CD4-positive, alpha-beta T cell treated with Interleukin-17A for 4 hours (primary cell): ENCODE measurements at places on chromosomes 5 and 9.

GRCh38 chr5:137105351-137106035, 393.6 kb downstream of the SPOCK1 start:
- no peak for DNase-seq

GRCh38 chr5:74693191-74693590, 8.2 kb downstream of the HEXB start:
- no peak for DNase-seq

DNA sequence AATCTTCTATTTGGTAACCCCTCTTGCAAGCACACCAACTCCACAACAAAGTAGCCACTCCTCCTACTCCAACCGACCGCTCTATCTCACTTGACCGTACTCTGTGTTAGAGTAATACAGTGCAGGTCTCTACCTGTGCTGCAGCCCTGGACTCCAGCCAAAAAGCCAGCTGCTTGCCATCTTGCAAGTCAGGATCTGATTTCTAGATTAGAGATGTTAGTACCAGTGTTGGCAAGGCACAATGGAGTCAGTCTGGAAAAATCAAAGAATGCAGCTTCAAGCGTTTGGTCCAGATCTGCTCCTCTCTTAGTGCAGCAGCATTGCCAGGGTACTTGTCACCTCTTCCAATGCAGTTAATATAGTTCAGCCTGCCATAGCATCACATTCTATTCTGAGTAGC, 477.6 kb downstream of the ZSWIM6 start:
- no peak for DNase-seq

DNA sequence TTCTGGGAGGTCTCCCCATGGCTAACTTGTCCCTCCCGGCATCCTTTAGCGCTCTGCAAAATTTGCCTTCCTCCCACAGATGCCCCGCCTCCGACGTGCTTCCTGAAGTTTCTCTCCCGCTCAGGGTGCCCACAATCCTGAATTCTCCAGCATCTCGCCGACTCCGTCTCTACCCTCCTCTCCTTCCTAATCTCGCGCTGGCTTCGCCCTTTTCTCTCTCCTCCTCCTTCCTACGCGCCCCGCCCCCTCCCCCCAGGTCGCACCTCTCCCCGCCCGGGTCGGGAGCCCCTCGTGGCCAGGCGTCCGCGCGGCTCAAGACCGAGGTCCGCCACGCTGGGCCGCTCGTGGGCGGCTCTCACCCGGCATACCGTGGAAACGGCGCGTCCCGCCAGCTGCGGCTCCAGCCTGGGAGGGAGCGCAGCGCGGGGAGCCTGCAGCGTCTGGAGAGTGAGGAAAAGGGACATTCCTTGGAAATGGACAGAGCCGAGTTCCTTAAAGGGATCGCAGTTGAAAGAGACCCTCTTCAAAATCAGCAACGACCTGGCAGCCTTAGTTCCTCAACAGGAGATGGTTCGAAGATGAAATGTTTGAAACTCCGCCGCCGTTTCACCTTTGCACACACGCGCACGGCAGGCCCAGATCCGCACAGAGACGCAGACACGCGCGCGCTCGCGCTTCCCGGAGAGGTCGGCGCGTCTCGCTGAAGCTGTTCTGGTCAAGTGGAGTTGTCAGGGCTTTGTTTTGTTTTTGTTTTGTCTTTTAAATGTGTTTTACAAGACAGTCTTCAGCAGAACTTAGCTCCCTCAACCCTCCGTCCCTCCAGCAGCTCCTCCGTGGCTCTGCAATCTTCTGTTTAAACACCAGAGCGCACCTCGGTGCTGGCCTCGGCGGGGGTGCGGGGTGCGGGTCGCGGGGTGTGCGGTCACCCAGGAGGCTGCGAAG, 5.0 kb upstream of the IRX2 start:
- DNase-seq = no peak

DNA sequence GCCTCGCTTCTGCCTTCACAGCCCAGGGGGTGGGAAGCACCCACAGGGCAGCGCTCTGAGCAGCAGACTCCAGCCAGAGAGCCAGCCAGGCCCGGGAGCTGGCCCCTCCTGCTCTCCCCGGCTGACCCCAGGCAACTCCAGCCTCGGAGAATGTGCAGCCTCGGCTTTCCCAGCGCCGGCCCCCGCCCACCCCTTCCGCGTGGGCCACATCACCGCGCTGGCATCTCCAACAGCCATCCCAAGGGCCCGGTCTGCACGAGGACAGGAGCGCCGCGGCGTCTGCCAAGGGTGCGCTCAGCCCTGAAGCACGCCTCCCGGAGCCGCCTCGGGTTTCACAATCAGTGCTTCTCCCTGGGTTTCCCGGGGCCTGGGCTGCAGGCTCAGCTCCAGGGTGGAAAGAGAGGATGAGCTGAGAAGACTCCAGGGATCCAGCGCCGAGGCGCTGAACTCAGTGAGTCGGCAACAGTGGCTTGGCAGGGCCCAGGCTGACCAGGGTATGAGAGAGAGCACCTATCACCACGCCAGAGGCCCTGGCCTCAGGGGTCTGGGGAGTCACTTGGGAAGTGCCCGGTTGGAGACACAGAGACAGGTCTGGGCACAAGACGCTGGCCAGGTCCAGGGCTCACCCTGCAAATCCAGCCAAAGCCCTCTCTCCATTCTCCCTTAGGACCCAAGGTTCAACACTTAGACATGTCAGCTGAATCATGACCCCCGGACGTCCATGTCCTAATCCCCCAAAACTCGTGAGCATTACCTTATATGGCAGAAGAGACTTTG, 79.6 kb downstream of the ADAMTS2 start:
- no peak for DNase-seq

DNA sequence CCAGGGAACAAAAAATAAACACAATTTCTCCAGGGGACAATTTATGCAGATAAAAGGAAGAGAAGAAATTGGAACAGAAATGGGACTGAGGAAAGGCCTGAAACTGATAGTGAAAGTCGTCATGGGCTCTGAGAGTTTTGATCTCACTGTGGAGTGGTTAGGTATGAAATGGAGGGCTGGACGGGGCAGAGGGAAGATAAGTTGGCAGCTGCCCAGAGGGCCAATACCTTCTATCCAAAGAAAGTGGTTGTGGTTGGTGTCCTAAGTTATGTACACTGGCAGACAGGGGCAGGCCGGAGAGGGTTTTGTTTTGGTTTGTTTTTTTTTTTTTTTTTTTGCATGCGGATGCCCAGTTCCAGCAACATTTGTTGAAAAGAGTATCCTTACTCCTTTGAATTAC, 46.1 kb downstream of the ZNF618 start:
- DNase-seq = no peak

DNA sequence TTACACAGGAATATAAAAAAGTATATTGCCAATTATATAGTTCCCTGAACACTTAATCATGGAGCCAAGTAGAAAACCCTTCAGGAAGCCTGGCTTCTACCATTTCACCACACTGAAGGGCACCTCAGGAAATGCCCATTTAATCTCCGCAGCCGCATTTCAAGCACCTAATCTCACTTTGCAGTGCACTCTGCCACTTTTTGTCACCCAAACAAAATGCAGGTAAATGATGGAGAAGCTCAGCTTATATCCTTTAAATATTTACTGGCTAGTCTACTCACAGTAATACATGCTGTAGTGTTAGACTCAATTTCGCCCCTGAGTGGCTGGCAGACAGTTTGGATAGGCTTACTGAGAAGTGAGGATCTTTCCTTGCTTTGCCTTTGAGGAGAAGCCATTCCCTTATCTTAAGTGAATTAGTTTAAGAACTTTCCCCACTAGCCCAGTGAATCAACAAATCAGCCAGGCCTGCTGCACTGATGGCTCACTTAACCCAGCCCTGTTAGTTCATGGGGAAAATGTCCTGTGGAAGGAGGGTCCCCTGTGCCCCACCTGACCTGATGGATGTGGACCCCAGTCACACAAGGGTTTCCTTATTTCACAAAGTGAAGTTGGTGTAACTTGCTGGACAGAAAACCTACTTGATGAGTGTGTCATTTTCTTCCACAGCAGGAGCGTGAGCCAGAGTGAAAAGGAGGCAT, 209.7 kb downstream of the CAAP1 start:
- no peak for DNase-seq

GRCh38 chr9:105835721-105836120, 141.4 kb downstream of the TMEM38B start:
- no peak for DNase-seq

GRCh38 chr5:160009591-160009989, 651 bp downstream of the TTC1 start:
- DNase-seq = no peak

DNA sequence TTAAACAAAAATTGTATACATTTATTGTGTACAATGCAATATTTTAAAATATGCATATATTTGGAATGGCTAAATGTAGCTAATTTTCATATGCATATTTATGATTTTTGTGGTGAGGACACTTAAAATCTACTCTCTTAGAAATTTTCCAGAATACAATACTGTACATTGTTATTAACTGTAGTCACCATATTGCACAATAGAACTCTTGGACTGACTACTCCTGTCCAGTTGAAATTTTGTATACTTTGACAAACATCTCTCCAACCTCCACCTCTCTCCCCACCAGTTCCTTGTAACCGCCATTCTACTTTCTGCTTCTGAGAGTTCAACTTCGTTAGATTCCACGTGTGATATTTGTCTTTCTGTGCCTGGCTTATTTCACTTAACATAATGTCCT, 49.2 kb upstream of the TAF11L2 start:
- DNase-seq = no peak

- peak; percentile 7 for DNase-seq
Observed at GRCh38 chr5:95959888-95960666, 1.6 kb downstream of the ELL2 start.

GRCh38 chr9:125472926-125473701, 211.5 kb downstream of the GAPVD1 start:
- DNase-seq = no peak

- no peak for DNase-seq
Observed at GRCh38 chr9:132011896-132012295, 67.8 kb downstream of the MED27 start.

- DNase-seq = no peak
Observed at GRCh38 chr9:17082343-17083064, 52.3 kb upstream of the CNTLN start.

GRCh38 chr9:112193572-112194288, 18.6 kb upstream of the SUSD1 start:
- DNase-seq = no peak

DNA sequence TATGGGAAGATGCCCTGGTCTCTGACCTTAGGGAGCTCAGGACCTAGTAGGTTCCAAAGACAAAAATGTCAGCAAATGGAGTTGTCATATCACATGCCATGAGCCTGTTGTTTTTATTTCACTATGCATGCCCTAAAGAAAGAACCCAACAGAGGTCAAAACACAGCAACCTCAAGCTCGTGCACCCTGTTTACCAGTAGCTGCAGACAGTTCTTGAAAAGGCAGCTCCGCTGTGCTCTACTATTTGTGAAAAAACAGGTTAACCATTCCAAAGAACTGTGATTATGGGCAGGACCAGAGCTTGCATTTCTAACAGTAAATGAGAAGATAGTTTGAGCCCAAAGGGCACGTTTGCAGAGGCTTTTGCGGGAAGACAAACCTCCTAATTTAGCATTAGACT, 22.8 kb downstream of the ITK start:
- DNase-seq = peak; percentile 54

DNA sequence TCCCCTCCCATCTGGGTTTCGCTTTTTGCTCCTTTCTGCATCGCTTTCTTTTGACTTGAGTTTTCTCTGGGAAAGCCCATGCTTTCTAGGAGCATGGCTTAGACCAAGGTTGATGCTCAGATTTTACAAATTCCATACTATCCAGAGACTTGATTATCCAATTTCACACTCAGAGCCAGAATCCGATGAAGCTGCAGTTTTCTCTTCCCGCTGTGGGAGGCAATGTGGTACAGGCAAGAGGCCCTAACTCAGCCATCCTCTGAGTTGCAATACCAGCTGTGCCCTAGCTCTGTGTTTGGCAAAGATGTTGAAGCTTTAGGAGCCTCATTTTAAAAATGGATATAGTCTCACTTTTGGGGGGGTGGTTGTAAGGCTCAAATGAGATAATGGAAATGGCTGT, 85.1 kb downstream of the BRINP1 start:
- no peak for DNase-seq

GRCh38 chr9:82202808-82203207, 214.2 kb downstream of the SPATA31D1 start:
- DNase-seq = no peak

DNA sequence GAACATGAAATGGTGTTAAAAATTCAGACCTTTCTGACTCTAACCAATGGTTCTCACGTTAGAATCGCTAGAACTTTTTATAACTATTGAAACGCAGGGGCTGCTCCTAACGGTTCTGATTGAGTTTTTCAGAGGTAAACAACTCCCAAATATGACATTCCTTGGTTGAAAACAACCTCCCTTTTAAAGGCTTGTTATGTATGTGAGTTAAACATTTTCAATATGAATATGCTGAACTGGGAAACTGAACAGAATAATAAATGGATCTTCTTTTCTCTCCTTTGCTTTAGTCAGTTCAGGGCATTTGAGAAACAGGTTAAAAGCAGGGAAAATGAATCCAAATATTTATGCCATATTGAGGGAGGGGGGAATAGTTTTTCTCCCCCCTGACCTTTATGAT, 13.2 kb upstream of the DPYSL3 start:
- no peak for DNase-seq

DNA sequence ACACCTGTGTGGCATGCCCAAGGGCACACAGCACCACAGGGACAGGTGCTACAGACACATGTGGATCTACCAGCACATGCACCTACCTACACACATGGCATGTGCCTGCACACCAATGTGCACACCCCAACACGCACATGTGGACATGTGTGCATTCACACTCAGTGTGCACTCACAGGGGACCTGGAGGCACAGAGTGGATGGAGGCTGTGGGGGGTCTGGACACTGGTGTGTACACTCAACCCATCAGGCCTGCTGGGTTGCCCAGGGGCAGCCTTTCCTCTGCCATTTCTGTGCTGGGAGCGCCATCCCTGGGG, 1.7 kb downstream of the CRB2 start:
- no peak for DNase-seq

- DNase-seq = no peak
Observed at GRCh38 chr5:135569755-135570452, 8.9 kb downstream of the CXCL14 start.
